Keratinocyte (primary cell): ENCODE measurements at places on chromosomes 12 and 14. TPM values are rescaled to one million over a fixed set of nuclear protein-coding genes. Genes with fewer than 3 reads are reported as not detected.

CLEC6A gene
- polyA plus RNA-seq, result not detected in 3 replicates

- no peak for DNase-seq
Observed at GRCh38 chr12:112473056-112473455, 54.3 kb downstream of the PTPN11 start.

GRCh38 chr12:6450869-6451347 lies 934 bp upstream of the TAPBPL start:
- no peak for DNase-seq

- peak; percentile 87 for DNase-seq
Observed at GRCh38 chr12:69966409-69966808, 141.4 kb downstream of the MYRFL start.

CMKLR1 gene
- 0.13 TPM in 1 of 3 replicates, not detected in the others for polyA plus RNA-seq

GPR68 gene
- 1.2 to 5.7 TPM (median 2.3 TPM) in 3 replicates for polyA plus RNA-seq

- DNase-seq, result no peak
Observed at GRCh38 chr14:55734731-55735130, 154.7 kb downstream of the KTN1 start.

DNA sequence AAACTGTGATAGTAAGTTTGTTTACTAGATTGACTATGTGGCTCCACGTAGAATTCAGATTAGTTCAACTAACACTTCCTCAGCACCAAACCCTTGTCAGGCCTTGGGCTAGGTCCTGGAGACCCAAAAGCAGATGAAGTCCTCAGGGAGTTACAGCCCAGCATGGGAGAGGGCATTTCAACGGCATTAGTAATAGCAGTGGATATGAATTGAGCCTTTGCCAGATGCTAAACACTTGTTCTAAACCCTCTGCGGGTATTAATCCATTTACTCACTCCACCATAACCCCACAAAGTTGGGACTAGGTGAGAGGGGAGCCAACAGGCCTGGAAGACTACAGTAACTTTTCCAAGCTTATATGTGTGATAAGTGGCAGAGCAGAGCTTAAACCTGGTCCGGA lies 714.6 kb downstream of the DIO2 start:
- no peak for DNase-seq
